ENCODE measurements at places on chromosomes 2 and 18. TPM values are rescaled to one million over a fixed set of nuclear protein-coding genes. Genes with fewer than 3 reads are reported as not detected.

GRCh38 chr2:177298191-177298590 lies 33.7 kb upstream of the NFE2L2 start:
- no peak for DNase-seq

DNA sequence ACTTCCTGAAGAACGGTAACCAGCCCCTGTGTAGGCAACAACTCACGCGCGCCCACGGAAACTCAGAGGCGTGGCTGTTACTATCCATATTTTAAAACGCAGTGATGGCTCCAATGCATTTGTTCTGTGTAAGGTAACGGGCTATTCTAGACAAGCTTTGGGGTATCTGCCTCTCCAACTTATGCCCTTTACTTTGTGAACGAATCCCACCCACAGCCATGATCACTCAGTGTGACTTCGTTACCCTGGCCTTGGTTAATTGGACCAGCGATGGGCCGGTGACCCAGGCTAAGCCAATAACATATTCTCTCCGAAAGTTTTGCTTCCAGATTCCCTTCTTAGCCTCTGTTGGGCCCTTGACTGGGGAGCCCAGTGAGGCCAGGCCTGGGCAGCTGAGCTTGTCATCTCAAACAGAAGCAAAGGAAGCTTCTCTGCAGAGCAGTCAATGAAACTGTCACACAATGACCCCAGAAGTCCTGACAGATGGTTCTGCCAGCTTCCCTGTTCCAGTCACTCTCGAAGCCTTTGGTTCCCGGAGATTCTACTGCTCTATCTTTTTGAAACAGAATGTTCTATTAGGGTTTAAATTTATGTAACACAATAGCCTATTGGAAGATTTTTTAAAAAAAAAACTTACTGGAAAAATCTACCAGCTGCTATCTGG lies 30.7 kb upstream of the ROCK2 start:
- no peak for DNase-seq

Gene PTPRN
- 0.29 TPM for polyA plus RNA-seq

Gene COL4A3
- 0.18 TPM for polyA plus RNA-seq

Gene SH3BP4
- 11.6 TPM for polyA plus RNA-seq

GRCh38 chr2:179550214-179550613 lies 285.6 kb upstream of the SESTD1 start:
- no peak for DNase-seq

Gene KATNAL2
- polyA plus RNA-seq: 8.3 TPM

Data from muscle of leg (tissue), 16 donors.